ENCODE measurements at places on chromosomes 5 and 9. TPM values are rescaled to one million over a fixed set of nuclear protein-coding genes. Genes with fewer than 3 reads are reported as not detected.

C9orf153 gene
- total RNA-seq, result not detected

GPR151 gene
- total RNA-seq, result not detected

FASTKD3 gene
- 17.9 TPM for total RNA-seq

TAF11L6 gene
- not detected for total RNA-seq

ANKRD34B gene
- total RNA-seq, result 1.2 TPM

FGF1 gene
- total RNA-seq, result 4.7 TPM

COL23A1 gene
- not detected for total RNA-seq

PCDHGB6 gene
- 1.4 TPM for total RNA-seq

BTNL9 gene
- total RNA-seq, result 0.22 TPM

NOXA1 gene
- 0.14 TPM for total RNA-seq

CD274 gene
- total RNA-seq, result 16.1 TPM

IFNA13 gene
- total RNA-seq, result not detected

AJM1 gene
- 0.51 TPM for total RNA-seq

RNF145 gene
- 71.4 TPM for total RNA-seq

LIX1 gene
- under 0.01 TPM for total RNA-seq

CDH18 gene
- total RNA-seq, result not detected

DPYSL3 gene
- total RNA-seq, result 38.3 TPM

CCNH gene
- total RNA-seq, result 62.0 TPM

MUSK gene
- total RNA-seq, result not detected

ANXA2R gene
- total RNA-seq, result 2.2 TPM

IL11RA gene
- total RNA-seq, result 4.7 TPM

BTNL8 gene
- total RNA-seq, result not detected

ANKRD18B gene
- 3.1 TPM for total RNA-seq

ISL1 gene
- not detected for total RNA-seq

PCDHB8 gene
- total RNA-seq, result not detected

FOXD4L3 gene
- total RNA-seq, result not detected

PRR16 gene
- 0.23 TPM for total RNA-seq

CCDC152 gene
- total RNA-seq, result 2.7 TPM

IFNB1 gene
- not detected for total RNA-seq

GFPT2 gene
- 2.4 TPM for total RNA-seq

COL15A1 gene
- total RNA-seq, result 0.06 TPM

ROR2 gene
- total RNA-seq, result 3.1 TPM

AIF1L gene
- total RNA-seq, result 52.5 TPM

SLC34A1 gene
- total RNA-seq, result not detected
